Kidney capillary endothelial cell (primary cell): ENCODE measurements at places on chromosomes 7 and 10.
A peak's percentile ranks its signal among the peaks of the same experiment; 100 is the strongest.

GRCh38 chr7:87223666-87224065 lies 4.1 kb upstream of the TMEM243 start:
- peak; percentile 36 for DNase-seq

DNA sequence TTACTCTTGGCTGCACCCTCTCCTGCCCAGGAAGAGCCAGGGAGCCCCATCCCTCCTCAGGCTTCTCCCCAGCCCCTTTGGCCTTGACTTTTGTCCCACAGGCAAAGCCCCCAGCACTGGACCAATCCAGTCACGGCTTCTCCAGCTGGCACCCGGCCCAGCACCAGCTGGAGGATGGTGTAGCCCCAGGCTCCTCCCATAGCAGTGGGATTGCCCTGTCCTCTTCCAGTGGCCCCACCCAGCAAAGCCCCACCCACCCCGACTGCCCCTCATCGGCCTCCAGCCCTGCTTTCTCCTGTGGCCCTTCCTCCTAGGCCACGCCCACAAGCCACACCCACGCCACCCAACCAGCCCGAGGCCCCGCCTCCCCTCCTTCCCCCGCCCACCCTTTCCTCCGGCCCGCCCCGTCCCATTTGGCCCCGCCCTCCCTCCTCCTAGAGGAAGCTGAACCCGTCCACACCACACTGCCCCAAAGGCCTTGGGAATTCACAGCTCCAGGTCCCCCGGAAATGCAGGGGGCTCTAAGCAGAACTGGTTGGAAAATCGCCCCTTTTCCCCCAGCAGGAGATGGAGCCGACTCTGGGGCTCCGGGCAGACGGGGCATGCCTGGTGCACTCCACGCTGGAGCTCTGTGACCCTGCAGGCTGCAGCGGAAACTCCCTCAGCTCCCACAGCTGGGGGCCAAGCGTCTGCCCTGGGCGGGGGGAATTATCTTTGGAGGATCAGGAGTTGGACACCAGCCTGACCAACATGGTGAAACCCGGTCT lies 25.2 kb downstream of the GET4 start:
- DNase-seq = peak; percentile 48

DNA sequence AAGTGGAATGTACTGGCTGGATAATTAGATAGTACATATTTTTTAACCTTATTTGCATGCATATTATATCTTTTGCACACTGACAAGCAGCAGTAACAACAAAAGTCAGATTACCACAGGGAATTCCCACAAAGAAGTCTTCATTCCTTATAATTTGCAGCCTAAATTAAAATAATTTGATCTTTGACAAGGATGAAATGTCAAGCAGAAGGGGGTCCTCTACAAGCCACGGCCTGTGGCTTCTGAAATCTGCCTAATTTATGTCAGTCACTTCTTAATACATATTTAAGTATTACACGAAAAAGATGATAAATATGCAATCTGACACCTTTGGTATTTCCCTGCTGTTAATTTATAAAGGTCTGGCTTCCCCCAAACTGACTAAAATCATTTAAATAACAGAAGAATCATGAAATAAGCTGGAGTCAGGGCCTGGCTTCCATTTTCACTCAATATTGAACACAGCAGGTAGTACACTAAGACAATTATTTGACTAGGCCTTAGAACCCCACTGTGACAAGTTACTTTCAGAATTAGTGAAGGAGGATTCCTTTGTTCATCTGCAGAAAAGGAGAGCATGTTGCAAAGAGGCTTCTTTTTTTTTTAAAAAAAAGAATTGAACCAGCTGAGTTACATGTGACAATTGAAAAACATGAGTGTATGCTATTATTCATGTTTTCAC lies 351.1 kb upstream of the ETV1 start:
- no peak for DNase-seq

GRCh38 chr7:114084472-114085312 lies 165.9 kb upstream of the PPP1R3A start:
- peak; percentile 13 for DNase-seq

- DNase-seq = no peak
Observed at GRCh38 chr7:22429386-22429785, 70.6 kb downstream of the STEAP1B start.

DNA sequence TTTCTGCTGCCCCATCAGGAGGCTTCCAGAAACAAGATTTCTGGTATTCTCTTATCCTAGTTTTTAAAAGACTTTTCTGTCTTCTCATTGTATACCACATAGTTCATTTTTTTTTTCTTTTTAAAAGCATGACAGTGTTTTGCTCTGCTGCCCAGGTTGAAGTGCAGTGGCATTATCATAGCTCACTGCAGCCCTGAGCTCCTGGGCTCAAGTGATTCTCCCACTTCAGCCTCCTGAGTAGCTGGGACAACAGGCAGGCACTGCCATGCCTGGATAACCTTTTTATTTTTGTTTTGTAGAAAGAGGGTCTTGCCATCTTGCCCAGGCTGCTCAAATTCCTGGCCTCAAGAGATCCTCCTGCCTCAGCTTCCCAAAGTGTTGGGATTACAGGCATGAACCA lies 757.6 kb downstream of the MAGI2 start:
- no peak for DNase-seq

DNA sequence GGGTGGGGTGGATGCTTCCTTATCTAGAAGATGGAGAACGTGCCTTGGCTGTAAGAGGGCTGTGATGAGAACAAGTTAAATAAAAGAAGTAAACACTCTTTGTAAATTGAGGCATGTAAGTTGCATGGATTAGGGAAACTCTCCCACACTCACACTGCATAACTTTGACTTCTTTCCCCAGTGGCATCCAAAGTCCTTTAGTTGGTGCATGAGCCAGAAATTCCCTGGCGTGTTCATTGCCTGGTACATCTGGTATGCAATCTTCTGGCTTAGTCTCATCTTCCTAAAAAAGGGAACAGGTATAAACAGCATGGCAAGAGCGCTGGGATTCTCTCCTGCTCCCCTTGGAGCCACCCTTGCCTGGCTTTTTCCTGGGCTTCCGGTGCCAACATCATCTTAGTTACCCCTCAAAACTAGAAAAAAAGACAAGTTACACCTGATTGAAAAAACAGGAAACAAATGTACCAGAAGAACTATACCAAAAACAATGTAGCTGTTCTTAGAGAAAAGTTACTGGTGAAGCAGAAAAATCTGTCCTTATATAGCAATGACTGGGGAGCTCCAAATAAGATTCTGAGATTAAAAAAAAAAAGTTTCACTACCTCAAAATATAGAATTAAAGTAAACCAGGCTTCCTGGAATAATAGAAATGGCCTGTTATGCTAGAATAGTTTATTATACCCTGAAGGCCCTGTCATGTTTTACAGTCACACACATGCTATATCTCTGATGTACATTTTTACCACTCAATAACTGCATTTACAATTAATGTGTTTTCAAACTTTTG lies 9.9 kb downstream of the RP9 start:
- DNase-seq = no peak

DNA sequence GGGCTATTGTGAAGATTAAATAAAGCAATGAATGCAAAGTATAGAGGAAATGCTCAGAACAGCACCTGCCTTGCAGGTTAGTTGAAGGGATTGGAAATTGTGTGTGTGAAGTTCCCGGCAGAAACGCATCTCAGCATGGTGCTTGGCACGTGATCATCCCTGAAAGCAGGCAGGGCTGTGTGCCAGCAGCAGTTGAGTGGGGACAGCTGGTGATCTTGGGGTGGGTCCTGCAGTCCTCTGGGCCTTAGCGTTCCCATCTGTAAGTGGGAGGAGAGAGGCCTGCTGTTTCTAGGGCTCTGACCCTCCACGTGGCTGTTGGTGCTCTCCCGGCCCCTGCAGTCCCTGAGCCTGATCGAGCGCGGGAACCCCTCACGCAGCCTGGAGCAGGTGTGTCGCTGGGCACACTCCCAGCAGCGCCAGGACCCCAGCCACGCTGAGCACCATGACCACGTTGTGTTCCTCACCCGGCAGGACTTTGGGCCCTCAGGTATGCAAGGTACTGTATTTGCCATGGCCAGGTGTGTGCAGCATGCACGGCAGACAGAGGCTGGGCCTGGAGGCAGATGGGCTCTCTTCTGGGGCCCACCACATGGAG lies 55.3 kb downstream of the TBATA start:
- no peak for DNase-seq

DNA sequence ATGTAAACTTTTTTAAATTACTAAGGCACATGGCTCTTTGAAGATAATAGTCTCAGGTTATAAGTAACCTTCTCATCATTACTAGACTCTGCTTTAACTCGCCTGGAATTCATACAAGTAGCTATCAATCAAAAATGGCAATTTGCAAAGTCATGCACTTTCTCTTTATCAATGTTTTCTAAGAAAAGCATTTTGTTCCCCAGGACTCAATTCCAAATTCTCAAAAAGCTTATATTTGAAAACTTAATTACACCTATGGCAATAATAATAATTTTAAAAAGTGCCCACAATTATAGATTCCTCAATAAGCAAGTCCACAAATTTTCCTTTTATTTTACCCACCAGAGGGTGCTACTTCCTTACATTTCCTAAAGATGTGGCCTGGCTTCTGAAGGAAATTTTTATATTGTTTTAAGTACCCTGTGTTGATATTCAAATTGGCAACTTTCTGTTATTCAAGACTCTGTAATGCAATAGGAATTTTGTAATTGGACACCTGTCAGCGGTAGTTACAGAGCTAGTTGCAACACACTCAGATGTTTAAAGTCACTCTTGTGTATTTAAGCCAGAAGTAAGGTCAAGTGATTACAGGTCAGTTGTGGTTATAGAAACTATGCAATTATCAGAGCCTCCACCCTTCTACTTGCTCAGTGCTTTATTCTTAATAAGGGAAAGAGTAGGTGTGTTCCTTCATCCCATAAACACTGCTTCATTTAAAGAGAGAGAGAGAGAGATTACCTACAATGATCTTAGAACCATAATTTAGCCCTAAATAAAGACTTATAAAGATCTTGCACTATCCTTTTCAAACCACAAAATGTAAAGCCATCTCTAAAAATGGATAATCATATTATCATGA lies 47.1 kb upstream of the HYAL4 start:
- DNase-seq = peak; percentile 65

- no peak for DNase-seq
Observed at GRCh38 chr7:44327981-44328380, 2.6 kb upstream of the CAMK2B start.

- DNase-seq = no peak
Observed at GRCh38 chr10:76034353-76035205, 603.2 kb downstream of the LRMDA start.

DNA sequence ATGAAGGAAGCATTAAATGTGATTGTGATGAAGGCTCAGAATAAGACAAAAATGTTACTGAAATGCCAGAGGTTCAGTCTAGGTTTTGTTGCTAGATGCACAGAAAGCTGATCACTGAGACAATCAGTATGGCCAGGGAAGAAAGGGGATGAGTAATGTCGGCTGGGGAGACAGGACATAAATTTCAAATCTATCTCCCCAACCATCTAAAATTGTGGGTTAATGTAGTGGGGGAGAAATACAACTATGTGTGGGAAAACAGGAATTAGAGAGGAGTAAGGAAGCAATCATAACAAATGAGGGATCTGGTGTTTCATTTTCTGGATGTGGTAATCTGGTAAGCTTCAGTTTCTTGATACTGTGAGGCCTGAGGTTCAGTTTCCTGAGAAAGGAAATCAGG lies 1111.0 kb downstream of the XPNPEP1 start:
- DNase-seq = no peak

DNA sequence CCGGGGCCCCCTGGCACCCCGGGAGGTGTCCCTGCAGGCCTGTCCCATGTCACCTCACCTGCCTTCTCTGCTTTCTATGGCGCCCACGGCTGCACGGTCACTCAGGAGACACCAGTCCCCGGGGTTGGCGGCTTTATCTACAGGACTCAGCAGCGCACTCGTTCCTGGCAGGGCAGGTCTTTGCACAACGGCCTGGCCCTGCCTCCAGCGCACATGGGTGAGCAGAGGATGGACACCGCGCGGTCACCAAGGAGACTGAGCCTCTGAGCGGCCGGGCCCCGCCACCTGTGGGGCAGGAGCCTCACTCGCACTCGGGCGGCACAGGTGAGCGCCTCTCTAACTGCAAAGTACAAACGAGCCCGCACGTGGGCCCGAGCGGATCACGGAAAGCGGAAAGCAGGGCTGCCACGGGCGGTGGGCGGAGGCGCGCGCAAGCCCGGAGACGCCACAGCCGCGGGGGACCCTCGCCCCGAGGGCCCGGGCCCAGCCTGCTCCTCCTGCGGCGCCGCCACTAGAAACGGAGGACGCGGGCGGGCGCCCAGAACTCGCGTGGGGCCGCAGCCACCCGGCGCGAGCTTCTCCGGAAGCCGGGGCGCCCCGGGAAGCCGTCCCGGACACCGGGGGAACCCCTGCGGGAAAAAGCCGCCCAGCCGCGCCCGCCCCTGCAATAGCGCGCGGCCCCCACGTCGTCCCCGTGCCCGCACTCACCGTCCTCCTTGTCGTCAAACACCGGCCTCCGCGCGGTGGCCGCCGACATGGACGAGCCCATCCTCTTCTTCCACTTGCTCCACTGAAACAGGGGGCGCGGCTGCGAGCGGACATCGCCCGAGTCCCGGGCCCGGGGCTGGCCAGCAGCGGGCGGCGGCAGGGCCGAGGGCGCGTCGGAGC lies 642 bp downstream of the STK32C start:
- no peak for DNase-seq

- DNase-seq = no peak
Observed at GRCh38 chr10:31296754-31297153, 22.3 kb upstream of the ZEB1 start.

- DNase-seq = no peak
Observed at GRCh38 chr7:57415326-57415725, 34.7 kb upstream of the ZNF716 start.

DNA sequence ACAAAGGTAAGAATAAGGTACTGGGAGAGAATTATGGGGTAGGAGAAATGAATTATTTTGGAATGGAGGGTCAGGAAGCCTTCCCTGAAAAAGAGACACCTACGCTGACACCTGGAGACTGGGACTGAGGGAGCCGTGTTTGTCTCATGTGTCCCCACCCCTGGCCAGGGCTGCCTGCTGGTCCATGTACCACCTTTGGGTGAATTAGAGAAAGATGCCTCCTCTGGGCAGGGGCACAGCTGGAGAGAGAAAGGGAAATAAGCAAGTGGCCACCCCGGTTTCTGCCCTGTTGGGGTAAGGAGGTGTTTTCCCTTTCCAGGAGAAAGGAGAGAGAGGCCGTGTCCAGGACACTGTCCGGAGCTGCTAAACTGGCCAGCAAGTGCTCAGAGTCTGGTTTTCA lies 21.8 kb downstream of the UBTD1 start:
- no peak for DNase-seq

- no peak for DNase-seq
Observed at GRCh38 chr10:66187053-66187733, 738.6 kb upstream of the LRRTM3 start.

DNA sequence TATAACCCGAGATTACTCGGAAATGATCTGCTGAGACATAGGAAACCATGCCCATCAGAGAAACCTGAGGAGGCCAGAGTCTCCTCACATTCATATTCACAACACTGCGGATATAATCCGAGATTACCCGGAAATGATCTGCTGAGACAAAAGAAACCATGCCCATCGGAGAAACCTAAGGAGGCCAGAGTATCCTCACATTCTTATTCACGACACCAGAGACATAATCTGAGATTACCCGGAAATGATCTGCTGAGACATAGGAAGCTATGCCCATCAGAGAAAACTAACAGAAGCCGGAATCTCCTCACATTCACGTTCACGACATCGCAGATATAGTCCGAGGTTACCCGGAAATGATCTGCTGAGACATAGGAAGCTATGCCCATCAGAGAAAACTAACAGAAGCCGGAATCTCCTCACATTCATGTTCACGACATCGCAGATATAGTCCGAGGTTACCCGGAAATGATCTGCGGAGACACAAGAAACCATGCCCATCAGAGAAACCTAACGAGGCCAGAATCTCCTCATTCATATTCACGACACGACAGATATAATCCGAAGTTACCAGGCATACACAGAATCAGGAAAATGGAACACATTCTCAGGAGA lies 422.3 kb upstream of the AKR1E2 start:
- no peak for DNase-seq
